ENCODE measurements at places on chromosomes 7 and 10.
A peak's percentile ranks its signal among the peaks of the same experiment; 100 is the strongest.

- no peak for DNase-seq
Observed at GRCh38 chr7:23133797-23134196, 28.2 kb downstream of the KLHL7 start.

DNA sequence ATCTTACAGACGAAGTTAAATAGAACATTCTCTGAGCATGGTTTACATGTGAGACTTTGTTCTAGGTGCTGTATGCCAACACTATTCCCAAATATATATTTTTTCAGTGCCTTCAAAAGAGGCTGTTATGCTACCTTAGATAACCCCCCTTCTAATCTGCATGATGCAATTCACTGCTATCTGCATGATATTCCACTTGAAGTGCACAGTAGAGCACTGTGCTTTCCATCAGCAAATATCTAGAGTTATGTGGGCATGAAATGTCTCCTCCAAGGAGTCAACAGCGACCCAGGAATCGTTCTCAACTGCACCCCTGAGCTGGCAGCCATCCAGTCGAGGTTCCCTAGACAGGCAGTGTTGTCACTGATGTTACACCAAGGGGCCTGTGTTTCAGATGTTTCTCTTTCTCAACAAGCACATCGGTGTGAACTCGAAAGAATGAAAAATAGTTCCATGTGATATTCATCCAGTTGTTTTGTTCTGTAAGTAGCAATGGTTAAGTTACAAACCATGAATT is 88.3 kb downstream of the PDE1C start:
- no peak for DNase-seq

DNA sequence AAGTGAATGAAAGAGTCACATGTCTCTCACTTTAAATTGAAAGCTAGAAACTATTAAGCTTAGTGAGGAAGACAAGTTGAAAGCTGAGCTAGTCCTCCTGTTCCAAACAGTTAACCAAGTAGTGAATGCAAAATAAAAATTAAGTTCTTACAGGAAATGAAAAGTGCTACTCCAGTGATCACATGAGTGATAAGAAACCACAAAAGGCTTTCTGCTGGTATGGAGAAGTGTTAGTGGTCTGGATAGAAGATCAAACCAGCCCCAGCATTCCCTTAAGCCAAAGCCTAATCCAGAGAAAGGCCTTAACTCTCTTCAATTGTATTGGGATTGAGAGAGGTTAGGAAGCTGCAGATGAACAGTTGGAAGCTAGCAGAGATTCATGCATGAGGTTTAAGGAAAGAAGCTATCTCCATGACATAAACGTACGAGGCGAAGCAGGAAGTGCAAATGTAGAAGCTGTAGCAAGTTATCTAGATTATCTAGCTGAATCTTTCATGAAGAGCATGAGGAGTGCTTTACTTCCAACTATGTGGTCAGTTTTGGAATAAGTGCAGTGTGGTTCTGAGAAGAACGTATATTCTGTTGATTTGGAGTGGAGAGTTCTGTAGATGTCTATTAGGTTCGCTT is 261.6 kb downstream of the MDFIC start:
- no peak for DNase-seq

DNA sequence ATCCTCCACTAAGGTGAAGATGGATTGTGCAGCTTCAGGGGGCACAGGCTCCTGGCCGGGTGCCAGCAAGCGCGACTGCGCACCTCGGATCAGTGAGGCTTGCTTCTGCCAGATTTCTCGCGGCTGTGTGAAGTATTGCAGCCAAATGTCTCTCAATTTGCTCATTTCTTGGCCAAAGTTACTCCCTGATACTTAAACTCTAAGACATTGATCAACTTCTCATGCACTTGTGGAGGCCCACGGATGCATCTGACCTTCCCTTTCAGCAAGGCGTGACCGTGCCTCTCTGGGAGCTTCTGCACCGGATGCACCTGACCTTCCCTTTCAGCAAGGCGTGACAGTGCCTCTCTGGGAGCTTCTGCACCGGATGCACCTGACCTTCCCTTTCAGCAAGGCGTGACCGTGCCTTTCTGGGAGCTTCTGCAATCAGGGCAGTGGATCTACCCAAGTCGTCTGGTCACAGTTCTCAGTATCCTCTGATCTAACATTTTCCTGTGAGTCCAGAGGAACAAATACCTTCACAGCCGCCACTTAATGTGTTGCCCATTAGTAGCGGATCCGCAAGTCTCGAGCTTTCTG is 248.3 kb downstream of the ADARB2 start:
- DNase-seq: no peak

GRCh38 chr7:76377186-76377918 is 18.6 kb upstream of the YWHAG start:
- no peak for DNase-seq

- no peak for DNase-seq
Observed at GRCh38 chr7:130079846-130080394, 9.6 kb downstream of the KLHDC10 start.

DNA sequence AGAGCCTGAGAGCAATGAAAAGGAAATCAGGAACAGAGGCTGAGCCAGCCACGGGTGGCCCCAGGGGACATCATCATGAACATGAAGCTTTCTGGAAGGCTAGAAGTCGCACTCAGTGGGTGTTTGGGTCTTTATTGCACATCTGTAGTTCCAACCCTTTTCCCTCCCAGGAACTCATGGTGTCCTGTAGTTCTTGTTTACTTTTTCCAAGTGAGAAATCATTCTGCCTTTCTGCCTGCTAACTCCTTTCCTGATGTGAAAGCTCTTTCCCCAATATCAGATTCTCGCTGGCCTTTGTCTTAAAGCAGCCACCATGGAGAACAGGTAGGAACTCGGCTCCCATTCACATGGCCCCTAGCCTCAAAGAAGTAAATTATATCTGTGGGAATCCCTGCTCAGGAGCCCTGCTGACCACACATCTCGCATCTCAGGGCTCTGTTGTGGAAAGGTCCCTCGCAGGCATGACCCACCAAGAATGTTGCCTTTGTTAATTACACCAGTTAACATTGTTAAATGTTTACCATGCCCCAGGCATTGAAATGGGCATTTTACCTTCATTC is 542.7 kb downstream of the TNS3 start:
- no peak for DNase-seq

- DNase-seq: no peak
Observed at GRCh38 chr7:1646957-1647891, 22.9 kb upstream of the ELFN1 start.

DNA sequence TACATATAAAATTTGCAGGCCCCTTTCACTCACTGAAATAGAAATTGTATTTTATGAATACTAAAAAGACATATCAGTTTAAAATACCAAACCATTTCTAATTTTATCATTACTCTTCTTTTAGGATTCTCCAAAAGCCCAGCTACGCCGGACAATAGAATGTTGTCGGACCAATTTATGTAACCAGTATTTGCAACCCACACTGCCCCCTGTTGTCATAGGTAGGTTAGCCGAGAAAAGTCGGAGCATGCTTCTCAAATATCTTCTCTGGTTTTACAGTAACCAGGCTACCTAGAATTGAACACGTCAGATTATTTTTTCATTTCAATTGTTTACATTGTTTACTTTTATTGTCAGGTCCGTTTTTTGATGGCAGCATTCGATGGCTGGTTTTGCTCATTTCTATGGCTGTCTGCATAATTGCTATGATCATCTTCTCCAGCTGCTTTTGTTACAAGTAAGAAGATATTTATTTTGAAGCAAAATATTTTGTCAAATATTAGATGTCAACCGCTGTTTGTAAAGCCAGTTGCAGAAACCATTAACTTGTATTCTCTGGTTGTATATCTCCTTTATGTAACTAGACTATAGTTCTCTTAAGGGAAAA is 57.6 kb downstream of the MMRN2 start:
- DNase-seq: peak; percentile 47

DNA sequence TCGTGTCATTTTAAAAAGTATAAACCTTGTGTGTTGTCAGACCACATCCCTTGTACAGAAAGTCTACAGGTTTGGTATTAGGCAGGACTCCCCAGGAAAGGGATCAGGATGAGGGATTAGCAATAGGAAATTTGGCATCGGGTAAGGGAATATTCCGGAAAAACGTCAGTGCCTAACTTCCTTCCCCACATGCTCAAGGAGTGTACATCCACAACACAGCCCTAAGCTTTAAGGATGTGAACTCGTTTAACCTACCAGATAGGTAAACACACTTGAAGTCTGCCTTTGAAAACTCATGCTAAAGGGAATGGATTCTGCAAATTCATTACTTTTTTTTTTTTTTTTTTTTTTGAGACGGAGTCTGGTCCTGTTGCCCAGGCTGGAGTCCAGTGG is 194.9 kb downstream of the SKIDA1 start:
- no peak for DNase-seq

DNA sequence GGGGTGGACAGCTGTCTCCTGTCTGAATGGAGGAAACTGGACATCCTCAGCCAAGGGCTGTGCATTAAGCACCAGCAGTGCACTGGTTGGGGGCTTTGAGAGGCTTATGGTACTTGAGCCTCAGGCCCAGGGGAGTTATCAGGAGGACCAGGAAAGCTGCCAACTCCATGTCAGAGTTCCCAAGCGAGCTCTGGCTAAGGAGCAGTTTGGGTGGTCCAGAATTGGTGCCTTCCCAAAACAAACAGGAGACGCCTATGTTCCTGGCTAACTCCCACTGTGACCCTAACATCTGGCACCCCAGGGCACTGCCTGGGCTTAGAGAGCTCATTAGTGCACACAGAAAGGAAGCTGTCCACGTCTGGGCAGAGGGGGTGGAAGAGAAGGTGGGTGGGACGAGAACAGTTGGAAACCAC is 408.6 kb upstream of the NPVF start:
- DNase-seq: no peak

GRCh38 chr10:112533916-112534315 is 86.9 kb downstream of the VTI1A start:
- DNase-seq: no peak

DNA sequence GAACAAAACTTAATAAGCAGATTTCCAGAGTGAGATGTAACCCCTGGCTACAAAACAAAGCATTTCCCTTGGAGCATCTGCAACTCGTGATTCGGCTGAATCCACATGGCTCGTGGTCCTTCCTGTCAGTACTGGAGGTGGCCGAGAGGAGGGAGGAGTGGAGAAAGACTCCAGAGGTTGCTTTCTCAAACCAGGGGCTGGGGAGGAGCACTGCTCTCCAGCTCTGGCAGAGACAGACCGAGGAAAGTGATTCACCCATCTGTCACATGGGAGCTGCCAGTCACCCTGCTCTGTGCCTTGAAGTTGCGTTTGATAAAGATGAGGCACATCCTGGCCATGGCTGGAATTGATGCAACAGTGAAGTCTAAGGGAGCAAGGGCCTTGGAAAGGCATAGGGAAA is 72.7 kb downstream of the COL13A1 start:
- no peak for DNase-seq

GRCh38 chr7:22355620-22356009 is 1.3 kb downstream of the RAPGEF5 start:
- no peak for DNase-seq

- DNase-seq: no peak
Observed at GRCh38 chr10:34151481-34151880, 663.6 kb downstream of the PARD3 start.
